ENCODE measurements at places on chromosomes 11 and 22.

GRCh38 chr22:31250740-31251600, 38.9 kb downstream of the LIMK2 start:
- DNase-seq: no peak

DNA sequence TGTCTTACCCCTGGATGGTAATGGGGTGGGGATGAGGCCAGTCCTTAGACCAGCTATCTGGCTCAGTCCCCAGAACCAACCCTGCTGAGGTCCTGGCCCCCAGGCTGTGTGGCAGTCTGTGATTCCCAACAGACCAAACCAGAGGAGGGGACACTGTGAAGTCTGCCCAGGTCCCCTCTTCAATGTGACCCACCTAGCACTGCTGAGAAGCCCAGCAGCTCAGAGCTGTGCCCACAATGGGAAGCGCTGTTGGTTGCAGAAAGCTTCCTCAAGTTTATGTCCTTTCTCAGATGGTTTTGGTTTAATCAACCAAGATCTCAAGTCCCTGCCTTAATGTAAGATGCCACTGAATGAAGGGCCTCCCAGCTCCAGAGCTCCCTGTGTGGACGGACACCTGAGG, 114.7 kb upstream of the IGLL5 start:
- no peak for DNase-seq

DNA sequence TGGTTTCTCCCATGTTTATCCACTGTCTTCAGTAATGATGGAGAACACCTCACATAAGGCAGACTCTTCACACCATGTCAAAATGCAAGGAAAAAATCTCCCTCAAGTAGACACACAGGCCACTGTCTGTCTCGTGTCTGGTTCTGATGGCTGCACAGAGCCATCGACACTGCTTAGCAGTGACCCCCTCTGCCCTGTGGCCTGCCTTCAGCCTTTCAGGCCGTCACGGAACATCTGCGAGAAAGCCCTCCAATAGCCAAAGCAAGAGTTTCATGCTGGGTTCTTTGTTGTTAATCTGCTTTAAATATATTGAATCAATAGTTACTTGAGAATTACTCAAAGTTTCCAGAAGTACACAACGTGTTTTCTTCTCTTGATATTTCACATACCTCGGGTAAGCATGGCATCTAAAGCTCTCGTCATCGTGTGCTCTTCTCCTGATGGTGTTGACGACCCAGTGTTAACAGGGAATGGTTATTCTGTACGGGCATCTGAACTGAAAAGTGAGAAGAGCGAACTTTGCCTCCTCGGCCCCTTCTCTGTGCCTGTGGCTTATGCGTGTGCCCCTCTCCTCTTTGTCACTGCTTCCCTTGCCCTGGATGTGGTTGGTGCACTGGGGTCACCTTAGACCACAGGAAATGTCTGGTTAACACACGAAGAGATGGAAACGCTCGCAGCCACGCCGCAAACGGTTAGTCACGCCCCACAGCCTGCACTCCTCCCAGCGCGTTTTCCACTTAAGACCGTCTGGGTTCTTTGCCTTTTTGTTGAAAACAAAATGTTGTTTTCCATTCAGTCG, 33.4 kb upstream of the CTTN start:
- no peak for DNase-seq

GRCh38 chr11:103234974-103235373, 125.7 kb downstream of the DYNC2H1 start:
- no peak for DNase-seq

DNA sequence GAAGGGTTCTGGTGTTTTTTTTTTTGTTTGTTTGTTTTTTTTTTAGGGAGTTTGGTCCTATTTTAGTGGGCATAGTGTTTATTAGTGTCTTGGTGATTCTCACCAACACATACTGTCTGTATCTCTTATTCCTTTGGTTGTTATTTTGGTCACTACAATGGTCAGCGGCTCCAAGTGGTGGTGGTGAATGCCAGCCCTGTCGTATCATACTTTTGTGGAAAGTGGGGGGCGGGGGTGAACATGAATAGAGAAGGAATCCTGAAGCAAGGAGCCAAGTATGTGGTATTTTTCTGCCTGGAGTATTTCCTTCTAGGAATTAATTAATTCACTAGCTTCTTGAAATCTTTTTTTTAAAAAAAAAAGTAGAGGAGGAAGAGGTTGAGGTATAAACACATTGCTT, 79.6 kb downstream of the GRK3 start:
- no peak for DNase-seq

DNA sequence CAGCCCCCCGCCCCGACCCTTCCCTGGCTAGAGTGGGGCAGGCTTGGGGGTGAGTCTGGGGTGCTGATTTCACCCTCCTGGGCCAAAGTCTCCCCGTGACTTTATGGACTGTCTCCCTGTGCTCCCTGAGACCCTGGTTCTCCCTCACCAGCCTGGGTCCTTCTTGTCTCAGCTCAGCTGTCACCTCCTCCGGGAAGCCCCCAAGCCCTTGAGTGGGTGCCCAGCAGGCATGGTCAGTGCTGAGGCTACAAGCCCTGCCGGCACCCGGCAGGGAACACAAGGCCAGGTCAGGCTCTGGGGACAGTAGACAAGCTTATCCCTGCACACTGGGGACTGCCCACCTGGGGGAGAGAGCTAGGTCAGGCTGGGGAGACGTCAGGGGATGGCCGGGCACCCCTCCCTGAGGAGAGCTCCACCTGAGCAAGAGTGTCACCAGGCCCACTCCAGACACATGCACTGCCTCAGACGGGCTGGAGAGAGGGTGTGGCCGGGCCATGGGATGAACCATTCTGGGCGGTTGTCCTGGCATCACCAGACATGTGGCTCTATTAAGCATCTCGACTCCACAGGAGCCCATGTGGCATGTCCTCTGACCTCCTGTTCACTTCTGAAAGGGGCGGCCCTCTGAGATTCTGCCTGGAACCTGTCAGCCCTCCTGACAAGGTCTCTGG, 22.6 kb upstream of the RTN4R start:
- DNase-seq: no peak

GRCh38 chr11:8871171-8871775, 39.7 kb upstream of the AKIP1 start:
- peak; percentile 20 for DNase-seq

GRCh38 chr11:117961896-117962295, 24.3 kb upstream of the IL10RA start:
- no peak for DNase-seq

- DNase-seq: no peak
Observed at GRCh38 chr22:49670456-49671330, 157.0 kb downstream of the BRD1 start.

DNA sequence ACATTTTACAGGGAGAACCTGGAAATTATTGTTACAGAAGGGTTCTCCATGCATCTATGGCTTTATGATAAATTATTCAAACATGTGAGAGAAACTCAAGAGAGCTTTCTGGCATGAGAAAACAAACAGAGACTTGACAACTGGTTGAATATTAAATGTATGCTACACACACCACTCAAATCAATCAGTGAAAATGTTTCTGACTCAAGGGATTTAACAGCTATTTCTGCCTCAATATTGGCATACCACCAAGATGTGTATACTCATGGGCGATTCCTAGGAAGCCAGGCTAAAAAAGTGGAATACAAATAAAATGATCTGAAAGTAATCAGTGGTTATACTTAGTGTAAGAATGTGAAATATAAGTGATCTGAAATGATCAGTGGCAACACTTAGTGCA, 15.8 kb upstream of the OR51T1 start:
- no peak for DNase-seq

GRCh38 chr11:69698362-69698761, 5.5 kb downstream of the FGF19 start:
- no peak for DNase-seq

- no peak for DNase-seq
Observed at GRCh38 chr22:27024982-27025381, 367.6 kb downstream of the MIAT start.

DNA sequence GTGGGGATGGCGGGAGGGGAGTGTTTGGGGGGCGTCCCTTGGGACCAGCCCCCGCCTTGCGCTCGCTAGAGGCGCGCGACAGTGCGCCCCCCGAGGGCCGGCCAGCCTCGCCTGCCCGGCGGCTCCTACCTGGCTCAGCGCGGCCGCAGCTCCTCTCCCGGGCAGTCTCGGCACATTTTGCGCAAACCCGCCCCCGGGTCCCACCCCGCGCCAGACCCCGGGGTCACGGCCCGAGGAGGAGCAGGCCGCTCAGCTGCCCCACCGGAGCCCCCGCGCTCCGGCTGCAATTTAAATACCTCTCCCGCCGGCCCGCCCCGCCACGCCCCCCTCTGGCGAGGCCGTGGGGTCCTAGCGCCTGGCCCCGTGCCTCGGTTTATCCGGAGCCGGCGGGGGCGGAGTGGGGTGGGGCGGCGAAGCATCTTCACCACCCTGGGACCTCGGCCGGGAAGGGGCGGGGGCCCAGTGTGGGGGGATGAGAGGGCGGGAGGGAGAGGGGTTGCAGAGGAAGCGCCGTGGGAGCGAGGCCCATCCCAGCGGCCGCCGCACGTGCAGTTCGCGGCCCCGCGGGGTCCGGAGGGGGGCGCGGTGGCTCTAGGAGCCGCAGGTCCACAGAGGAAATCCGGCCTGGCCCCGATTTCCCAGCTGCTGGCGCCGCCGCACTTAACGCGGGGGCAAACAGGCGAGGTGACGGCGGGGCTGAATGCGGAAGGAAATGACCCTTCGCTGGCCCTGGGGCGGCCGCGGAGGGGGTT, at the start of gene LRRC32:
TSS of gene LRRC32 (minus strand) at position 263 of the 752 bp plus-strand sequence. CDS start 4,793 bp downstream, outside the sequence.
- no peak for DNase-seq

DNA sequence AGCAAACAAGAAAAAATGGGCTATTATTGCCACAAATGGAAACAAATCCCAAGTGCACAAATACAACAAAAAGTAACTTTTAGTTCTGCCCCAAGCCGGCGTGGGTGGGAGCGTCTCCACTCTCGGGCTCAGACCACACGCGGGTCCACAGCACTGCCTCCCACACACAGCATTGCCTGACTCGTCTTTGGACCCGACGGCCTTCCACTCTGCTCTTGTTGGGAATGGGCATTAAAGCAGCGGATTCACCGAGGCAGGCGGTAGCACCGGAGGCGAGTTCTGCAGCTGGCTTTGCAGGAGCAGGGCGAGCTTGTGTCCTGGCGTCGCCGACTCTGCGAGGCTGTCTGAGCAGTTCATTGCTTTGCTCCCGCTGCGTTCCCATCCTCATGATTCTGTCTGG, 23.0 kb downstream of the NADSYN1 start:
- no peak for DNase-seq

DNA sequence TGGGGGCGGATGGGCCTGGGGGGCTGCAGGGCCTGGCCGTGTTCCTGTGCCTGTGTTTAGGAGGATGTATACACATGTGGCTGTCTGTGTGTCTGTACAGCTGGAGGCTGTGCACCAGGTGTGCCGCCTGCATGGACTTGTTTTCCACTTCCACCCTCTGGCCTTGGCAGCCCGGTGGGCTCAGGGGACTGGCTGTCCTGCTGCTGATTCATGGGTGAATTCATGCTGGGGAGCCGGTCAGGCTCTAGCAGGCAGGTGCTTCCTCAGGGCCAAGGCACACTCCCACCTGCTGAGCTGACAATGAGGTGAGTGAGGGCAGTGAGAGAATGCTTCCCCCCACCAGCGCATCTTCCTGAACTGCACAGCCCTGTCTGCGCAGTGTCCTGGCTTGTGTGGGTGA, 88.4 kb downstream of the CCDC81 start:
- no peak for DNase-seq

DNA sequence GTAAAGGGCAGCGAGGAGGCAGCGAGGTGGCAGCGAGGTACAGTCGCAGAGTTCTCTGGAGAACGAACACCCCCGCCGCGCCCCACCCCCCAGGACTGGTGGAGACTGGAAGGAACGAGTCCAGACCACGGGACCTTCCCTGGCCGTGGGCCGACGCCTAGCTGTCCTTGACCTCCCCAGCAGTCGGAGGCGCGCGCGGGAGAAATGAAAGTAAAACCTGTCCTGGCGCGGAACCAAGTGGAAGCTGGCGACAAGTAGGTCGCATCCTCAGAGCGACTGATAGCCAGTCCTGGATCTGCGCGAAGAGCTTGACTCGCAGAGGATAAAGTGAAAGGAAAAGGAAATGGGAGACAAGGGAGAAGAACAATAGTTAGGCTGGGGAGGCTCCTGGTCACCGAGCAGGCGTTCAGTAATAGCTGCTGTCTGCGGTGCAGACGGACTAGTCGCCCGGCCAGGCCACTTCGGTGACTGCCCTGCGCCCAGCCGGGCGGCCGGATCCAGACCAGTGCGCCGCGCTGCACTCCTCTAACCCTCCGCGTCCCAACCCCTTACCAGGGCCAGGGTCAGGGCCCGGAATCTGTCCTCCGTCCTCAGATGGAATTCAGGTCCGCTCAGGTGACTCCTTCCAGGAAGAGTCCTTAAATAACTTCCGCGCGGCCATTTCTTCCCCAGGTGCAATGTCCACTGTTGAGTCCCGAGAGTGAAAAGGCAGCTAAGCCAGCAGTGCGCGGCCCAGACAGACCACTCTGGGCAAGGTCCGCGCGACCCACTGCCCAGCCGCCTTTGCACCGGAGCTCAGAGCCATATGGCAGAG, 1.9 kb upstream of the ADM start:
- no peak for DNase-seq

DNA sequence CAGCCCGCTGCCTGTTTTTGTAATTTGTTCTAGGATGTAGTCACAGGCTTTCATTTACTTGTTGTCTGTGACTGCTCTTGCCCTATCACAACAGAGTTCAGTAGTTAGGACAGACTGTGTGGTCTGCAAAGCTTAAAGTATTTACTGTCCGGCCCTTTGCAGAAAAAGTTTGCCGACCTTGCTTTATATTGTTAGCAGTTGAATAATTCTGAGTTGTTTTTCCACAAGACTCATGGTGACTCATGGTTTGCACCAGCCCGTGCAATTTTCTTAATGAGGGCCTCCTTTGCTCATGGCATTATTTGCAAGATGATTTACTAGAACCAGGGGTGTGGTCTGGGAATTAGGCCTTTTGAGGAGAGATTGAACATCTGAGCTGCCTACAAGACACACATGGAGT, 110.6 kb downstream of the SCN3B start:
- no peak for DNase-seq

DNA sequence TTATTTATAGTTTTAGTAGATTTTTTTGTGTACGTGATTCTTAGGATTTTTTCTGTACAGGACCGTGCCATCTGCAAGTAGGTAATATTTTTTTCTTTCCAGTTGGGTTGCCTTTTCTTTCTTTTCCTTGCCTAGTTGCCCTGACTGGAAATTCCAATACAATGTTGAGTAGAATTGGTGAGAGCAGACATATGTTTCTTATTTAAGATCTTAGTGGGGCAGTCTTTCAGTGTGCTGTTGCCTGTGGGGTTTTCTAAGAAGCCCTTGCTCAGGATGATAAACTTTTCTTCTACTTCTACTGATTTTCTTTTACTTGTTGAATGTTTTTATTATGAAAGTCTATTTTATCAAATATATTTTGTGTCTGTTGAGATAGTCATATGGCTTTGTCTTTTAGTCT, 33.0 kb downstream of the ATXN10 start:
- DNase-seq: no peak
